Stimulated activated CD8-positive, alpha-beta memory T cell treated with anti-CD3 and anti-CD28 coated beads, Interleukin-4, amount 100 ng/mL, for 4 hours (primary cell): ENCODE measurements at places on chromosomes 13 and 19.

- DNase-seq: no peak
These were observed 4.5 kb upstream of the TIMM44 start for GRCh38 chr19:7947939-7948338.

GRCh38 chr13:94534166-94534565 is 54.7 kb upstream of the DCT start:
- DNase-seq: no peak

GRCh38 chr19:32241306-32241705 is 104.1 kb upstream of the ZNF507 start:
- DNase-seq: no peak

- DNase-seq: no peak
These were observed 505.1 kb downstream of the IRS2 start for GRCh38 chr13:109281017-109281902.

GRCh38 chr19:51765086-51765485 is 4.1 kb downstream of the FPR2 start:
- DNase-seq: no peak

GRCh38 chr13:102395939-102396338 is 5.9 kb downstream of the FGF14 start:
- DNase-seq: no peak

GRCh38 chr13:102197193-102197592 is 204.7 kb downstream of the FGF14 start:
- DNase-seq: no peak

GRCh38 chr13:31528176-31528575 is 211.2 kb upstream of the RXFP2 start:
- no peak for DNase-seq

DNA sequence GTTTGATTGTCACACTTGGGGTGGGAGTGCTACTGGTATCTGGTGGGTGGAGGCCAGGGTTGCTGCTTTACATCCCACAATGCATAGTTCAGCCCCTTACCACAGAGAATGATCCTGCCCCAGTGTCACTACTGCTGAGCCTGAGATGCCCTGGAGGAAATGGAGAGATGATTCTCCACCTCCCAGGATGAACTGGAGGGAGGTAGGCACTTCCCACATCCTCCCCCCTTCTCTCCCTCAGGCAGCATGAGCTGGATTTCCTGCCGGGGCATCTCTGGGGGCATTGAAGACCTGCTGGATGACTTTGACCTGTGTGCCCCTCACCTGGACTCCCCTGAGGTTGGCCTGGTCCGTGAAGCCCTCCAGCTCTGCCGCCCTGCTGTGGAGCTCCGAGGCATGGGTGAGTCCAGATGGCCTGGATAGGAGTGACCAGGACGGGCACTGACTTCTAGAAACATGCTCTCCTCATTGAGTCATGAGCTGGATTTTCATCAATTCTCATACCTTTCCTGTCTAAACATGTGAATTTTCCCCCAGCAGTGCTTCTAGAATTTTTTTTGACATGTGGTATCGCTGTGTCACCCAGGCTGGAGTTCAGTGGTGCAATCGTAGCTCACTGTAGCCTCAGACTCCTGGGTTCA is 45.3 kb downstream of the NWD1 start:
- no peak for DNase-seq

- no peak for DNase-seq
These were observed 382.9 kb downstream of the OLFM4 start for GRCh38 chr13:53411463-53411862.

DNA sequence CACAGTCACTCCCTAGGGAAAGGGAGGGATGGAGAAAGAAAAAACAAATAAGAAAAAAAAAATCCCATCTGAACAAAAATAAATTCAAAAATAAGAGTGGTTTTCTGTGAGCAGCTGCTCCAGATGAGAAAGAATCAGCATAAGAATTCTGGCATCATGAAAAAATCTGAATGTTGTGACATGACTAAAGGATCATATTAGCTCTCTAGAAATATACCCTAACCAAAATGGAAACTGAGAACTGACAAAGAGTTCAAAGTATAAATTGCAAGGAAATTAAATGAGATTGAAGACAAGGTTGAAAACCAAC is 579.0 kb downstream of the UQCRFS1 start:
- no peak for DNase-seq

GRCh38 chr19:7720351-7720750 is 11.6 kb downstream of the CLEC4G start:
- no peak for DNase-seq

DNA sequence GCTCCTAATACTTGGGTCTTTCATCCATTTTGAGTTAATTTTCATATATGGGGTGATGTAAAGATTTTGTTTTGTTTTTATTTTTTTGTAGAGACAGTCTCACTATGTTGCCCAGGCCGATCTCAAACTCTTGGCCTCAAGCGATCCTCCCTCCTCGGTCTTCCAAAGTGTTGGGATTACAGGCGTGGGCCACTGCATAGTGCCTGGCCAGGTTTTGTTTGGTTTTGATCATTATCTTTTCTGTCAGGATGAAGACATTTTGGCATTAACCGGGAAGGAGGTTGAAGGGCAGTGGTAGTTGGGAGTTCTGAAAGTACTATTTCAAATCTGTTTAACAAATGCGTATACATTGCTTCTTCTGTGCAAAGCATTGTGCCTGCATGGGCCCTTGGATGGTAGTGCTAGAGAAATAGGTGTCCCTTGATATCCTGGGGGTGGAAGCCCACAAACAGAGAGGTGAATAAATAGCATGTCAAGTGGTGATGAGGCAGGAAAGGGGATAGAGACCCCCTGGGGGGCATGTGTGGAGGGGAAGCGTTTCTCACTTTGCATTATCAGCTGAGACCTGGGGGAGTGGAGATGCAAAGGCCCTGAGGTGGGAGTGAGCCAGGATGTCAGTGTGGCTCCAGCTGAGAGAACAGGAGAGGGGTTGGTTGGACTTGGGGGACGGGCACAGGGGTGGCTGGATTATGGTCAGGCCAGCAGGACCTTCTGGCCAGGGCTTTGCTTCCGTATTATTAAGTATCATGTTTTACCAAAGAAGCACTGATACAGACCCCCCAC is 41.4 kb downstream of the GATAD2A start:
- no peak for DNase-seq

GRCh38 chr13:44629465-44630183 is 53.5 kb upstream of the TSC22D1 start:
- no peak for DNase-seq

DNA sequence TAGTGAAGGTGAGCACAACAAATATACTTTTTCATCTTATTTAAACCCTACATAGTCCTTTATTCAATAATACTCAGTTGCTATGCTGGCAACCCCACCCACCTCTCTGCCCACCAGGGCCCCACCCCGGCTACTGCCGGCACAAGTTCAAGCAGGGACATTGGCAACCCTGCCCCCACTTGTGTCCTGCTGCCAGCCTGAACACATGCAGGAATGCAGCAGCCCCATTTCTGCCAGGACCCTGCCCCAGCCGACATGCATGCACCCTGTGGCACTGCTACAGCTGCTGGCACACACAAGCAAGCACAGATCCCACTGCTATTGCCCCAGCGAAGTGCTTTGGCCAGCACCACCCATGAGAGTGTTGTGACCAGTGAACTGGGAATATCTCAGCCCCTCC is 289.8 kb downstream of the COG6 start:
- DNase-seq: no peak

GRCh38 chr19:9608912-9609311 is 12.1 kb downstream of the ZNF561 start:
- DNase-seq: no peak

DNA sequence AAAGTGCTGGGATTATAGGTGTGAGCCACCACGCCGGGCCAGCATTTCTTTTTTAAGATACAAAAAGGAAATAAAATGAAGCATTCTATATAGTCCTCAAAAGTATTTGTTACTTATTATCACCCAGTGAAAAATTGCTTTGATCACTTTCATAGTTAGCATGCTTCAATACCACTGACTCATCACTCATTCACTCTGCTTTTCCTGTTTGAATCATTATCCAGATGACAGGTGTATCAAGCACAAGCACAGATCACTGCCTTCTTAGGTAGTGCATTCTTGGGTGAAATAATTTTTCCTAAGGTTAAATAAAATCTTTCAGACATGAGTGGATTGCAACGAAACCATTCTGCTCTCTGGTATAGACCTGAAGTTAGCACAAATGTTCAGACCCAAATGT is 35.8 kb upstream of the SPART start:
- DNase-seq: no peak

DNA sequence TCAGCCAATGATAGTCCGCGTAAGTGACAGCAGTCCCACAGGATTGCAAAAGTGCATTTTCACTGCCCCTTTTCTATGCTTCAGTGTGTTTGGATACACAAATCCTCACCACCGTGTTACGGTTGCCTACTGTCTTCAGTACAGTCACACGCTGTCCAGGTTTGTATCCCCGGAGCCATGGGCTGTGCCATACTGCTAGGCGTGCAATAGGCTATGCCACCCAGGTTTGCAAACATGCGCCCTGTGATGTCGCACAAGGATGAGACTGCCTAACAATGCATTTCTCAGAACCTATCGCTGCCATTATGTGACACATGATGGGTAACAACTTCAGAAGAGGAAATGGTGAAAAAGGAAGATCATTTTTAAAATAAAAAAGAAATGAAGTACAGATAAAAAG is 16.8 kb upstream of the ADPRHL1 start:
- DNase-seq: no peak

DNA sequence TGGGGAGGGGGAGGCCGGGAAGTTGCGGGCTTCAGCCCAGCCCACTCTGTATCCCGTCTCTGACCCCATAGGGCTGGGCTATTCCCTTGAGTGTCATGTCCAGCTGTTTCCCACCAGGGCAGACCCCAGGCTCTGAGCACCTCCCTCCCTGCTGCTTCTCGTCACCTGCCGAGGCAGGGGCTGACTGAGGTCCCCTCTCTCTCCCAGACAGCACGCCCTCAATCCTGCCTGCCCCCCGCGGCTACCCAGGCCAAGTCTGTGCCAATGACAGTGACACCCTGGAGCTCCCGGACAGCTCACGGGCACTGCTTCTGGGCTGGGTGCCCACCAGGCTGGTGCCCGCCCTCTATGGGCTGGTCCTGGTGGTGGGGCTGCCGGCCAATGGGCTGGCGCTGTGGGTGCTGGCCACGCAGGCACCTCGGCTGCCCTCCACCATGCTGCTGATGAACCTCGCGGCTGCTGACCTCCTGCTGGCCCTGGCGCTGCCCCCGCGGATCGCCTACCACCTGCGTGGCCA is 625 bp downstream of the F2RL3 start:
- DNase-seq: no peak

DNA sequence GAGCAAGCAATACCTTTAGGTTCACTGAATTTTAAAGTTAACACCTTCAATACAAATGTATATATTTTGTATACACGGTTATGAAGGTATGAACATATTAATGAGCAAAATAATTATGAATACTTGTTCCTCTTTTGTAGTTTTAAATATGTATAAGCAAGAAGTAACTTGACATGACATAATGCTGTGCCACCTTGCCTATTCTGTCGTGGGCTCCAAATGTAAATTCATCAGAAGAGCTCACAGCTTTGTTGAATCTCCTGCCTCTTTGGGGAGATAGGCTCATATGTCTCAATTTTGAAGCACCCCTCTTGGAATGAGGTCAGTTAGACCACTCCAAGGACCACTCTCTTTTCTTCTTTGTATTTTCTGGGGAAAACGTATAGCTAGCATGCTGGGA is 59.3 kb downstream of the LRCH1 start:
- no peak for DNase-seq

DNA sequence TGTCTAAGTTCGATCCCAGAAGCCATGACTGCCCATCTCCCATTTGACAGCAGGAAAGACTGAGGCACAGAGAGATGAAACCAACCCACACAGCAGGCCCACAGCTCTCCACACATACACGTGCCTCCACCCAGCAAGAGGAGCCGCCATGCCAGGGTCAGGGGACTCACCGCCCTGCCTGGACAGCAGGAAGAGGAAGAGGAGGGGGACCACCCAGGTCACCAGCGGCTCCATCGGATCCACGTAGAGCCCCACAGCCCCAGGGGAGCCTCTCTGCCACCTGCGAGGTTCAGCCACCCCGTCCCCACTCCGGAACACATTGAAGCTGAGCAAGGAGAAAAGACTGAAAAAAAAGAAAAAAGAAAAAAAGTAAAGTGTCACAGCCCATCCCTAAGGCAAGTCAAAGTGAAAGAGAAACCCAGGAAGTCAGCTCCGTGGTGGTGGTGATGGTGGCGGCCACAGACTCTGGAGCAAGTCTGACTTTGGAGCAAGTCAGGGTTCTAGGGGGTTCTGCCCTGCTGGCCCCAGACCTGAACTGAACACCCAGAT is at the start of gene IL12RB1:
IL12RB1 (minus strand) TSS at position 345 of the 549 bp plus-strand sequence; CDS start at position 234, 111 bp downstream.
- DNase-seq: no peak

DNA sequence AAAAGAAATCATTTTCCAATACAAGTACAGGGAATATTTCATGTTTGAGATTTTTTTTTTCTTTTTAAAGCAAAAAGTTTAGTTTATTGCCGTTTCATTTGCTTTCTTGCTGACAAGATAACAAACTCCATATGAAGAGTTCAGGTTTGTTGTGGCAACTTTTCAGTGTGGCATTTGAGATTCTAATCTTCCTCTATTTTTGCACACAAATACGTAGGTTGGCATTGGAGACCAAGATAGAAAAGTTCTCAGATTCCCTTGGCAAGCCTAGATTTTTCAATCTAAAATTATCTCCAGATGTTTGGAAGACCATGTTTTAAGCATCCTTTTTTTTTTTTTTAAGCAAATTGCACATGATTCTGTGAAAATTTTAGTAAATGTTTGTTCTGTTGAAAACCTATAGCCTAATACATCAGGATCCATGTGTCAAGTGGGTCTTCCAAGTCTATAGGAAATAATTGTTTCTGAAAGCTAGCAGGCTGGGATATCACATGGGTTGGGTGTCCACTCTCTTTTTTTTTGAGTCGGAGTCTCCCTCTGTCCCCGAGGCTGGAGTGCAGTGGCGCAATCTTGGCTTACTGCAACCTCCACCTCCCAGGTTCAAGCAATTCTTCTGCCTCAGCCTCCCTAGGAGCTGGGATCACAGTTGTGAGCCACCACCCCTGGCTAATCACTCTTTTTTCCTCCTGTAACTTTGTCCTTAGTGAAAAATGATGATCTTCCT is 2.6 kb downstream of the GARRE1 start:
- no peak for DNase-seq

DNA sequence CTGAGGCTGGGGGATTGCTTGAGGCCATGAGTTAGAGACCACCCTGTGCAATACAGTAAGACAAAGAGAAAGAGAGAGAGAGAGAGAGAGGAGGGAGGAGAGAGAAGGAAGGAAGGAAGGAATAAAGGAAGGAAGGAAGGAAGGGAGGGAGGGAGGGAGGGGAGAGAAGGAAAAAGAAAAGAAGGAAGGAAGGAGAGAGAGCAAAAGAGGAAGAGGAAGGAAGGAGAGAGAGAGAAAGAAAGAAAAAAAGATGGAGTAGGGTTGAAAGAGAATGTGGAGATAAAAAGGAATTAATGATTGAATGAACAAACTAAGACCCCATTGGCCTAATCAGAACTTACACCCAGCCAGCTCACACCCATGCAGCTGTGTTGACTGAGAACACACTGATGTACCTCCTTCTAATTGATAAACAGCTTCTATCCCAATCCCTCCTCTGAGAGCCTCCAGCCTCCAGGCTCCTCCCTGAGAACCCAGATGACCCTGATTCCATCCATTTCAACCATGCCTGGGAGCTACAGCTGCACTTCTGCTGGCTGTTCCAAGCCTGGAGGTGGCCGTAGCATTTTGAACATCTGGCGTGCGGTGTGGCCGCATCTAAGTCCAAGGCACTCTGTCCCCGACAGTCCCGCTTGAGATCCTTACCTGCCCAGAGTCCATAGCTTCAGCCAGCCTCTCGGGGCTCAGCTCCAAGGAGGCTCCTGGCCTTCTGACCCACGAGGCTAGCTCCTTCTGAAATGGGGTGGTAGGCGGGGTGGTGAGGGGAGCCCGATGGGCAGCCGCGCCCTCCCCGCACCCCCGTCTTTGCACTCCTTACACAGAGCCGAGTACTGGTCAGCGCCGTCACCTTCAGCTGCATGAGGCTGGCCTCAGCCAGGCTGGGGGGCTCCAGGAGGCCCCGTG is 1.1 kb downstream of the PRODH2 start:
- DNase-seq: no peak
